GM13976 (cell line): ENCODE measurements at places on chromosomes 1 and 21.

- no peak for DNase-seq
Measured at GRCh38 chr1:150772326-150772725, 6.7 kb upstream of the CTSS start.

GRCh38 chr1:244099258-244099930, 48.3 kb downstream of the ZBTB18 start:
- DNase-seq, result no peak

GRCh38 chr1:42686418-42686817, 4.2 kb downstream of the YBX1 start:
- DNase-seq, result no peak

DNA sequence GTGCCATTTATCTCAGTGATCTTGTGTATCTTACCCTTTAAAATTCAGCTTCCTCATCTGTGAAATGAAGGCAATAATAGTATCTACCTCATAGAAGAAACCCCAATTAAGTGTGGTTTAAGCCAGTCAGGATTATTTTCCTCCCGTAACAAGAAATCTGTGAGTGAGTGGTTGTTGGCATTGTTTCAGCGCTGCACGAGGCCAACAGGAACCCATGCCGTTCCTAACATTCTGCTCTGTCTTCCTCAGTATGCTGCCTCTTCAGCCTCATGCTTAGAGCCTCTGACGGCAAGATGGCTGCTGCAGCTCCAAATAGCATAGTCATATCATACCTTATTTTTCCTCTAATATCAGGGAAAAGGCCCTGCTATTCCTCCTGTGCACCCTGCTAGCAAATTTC, 289.7 kb downstream of the TM2D1 start:
- no peak for DNase-seq

- DNase-seq, result no peak
Measured at GRCh38 chr1:52771384-52771783, 45.1 kb downstream of the ZYG11B start.

DNA sequence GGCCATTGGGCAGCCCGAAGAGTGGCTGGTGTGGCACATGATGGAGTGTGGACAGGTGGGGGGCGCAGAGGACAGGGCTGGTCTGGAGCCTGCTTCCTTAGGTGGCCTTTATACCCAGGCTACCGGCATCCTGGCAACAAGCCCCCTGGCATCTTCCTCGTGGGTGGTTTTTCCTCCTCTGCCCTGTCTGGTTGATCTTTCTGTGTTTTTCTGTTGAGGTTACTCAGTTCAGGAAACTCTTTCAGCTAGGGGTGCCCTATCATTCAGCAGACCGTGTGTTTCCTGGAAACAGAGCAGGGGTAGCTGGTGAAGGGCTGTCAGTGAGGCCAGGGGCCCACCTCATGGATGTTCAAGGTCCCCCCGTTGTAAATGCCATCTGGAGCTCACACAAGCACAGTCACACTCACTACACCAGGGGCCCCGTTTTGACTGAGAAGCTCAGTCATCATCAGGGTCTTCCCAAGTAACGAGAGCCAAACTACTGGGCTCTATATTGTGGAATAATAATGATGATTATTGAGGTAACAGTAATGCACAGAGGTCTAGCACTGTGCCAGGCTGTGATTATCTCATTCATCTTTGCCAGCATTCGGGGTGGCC, at the start of gene KRTAP12-4:
Gene KRTAP12-4 (minus strand): TSS at position 84 of the 600 bp plus-strand sequence. CDS start 45 bp downstream, at position 39.
- no peak for DNase-seq

DNA sequence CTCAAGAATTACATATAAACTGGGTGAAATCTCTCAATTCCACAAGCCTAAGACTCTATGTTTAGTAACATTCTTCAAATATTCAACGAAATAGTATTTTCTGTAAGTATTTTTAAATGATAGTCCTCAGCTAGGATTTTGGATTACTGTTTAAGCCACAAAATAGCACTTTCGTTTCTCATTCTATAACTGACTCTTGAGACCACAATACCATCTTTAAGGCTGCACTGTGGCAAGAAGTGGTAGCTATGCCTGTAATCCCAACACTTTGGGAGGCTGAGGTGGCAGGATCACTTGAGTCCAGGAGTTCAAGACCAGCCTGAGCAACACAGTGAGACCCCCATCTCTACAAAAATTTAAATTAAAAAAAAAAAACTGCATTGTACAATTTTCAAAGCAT, 126.7 kb downstream of the CDC42BPA start:
- DNase-seq, result no peak
